ENCODE measurements at places on chromosomes 13 and 19.

DNA sequence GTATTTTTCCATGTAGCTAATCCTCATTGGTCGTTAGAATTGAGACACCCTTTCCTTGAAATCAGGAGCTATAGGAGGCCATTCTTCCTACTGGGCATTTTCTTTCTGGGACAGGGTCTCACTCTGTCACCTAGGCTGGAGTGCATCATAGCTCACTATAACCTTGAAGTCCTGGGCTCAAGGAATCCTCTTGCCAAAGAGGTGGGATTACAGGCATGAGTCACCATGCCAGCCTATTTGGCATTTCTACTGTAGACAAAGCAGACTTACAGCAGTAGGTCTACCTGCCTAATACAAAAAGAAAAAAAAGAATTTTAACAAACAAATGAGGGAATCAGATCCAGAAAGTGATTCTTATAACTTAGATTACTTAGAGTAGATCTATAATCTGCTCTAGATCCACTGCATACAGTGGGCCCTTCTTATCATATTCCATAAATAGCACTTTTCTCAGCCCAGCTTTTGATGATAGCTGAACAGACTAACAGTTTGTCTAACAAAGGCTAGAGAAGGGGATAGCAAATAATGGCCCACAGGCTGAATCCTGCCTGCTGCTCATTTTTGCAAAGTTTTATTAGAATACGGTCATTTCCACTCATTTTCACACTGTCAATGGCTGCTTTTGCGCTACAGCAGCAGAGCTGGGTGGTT, 36.7 kb upstream of the USPL1 start:
- DNase-seq = no peak

GRCh38 chr19:10093295-10094186, 7.4 kb downstream of the SHFL start:
- DNase-seq = peak; percentile 26

DNA sequence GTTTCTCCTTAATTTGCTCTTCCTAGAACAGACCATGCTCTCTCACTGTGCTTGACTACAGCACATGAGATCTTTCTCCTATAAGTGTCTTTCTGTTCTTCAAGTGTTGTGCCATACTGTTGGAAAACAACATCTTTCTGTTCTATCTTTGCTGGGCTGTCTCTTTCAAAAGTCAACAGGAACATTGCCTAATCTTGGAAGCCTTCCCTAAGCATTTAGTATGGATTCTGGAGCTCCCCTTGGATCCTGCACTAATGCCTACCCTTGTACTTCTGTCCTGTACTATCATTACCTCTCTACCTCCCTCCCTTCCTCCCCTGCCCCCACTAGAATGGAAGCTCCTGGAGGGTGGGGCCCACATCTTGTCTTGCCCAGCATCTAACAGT, 26.8 kb downstream of the STARD13 start:
- peak; percentile 53 for DNase-seq

DNA sequence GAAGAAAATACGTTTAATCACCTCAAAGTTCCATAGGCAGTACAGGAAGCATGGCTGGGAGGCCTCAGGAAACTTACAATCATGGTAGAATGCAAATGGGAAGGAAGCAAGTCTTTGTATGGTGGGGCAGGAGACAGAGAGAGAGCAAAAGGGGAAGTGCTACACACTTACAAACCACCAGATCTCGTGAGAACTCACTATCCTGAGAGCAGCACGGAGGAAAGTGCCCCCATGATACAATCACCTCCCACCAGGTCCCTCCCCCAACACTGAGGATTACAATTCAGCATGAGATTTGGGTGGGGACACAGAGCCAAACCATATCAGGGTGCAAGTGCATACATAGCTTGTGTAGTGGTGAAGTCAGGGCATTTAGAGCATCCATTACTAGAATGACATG, 92.3 kb upstream of the ANKRD10 start:
- DNase-seq = no peak

DNA sequence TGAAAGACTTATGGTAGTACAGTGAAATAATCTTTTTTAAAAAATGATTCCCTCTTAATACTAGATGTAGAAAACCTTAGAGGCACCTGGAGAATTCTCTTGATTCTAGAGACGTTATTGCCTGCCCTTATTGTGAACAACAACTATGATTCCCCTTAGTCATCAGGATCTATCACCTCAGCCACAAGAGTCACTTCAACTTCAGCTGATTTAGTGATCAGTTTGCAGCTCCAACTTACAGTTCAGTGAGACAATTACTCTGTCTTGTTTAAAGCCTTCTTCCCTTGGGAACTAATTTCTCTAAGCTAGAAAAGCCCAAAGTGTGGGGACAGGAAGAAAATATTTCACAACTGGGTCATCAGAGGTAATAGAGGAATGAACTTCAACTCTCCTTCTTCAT, 254.3 kb upstream of the SLITRK1 start:
- DNase-seq = no peak

DNA sequence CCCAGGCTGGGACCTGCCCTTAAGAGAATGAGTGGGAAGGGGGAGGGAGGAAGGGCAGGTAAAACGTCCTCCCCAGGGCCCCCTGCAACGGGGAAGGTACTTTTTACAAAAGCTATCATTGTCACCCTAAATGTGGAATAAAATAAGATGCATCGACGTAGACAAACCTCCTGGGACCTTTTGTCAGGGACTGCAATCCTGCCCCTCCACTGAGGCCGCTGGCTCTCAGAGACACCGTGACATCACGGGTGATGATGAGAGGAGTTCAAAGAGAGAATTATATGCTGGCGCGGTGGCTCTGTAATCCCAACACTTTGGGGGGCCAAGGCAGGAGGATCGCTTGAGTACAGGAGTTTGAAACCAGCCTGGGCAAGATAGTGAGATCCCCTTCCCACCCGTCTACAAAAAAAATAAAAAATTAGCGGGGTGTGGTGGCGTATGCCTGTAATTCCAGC, 1.8 kb upstream of the MYBPC2 start:
- DNase-seq = no peak

DNA sequence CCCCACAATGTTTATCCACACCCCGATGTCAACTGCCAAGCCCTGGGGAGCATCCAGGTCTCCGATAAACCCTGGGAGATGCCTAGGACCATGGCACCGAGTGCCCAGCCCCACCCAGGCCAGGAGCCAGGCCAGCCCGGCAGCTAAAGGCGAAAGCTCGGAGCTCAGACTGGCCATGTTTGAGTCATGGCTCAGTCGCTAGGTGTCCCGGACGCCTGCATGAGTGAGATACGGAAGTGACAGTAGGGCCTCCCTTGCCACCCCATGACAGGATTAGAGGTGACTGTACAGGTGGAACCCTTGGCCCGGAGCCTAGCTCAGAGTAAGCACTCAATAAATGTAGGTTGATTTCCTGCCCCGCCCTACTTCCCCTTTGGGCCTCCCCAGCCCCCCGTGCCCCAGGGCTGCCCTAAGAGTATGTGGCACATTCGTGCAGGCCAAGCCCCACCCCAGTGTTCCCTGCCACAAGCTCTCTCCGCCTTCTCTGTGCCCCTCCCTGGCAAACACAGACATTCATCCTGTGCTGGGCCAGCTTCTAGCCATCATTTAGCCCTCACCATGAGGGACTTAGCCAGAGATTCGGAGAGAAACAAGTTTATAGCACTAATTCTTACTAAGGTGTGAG, 5.8 kb upstream of the TPM4 start:
- DNase-seq = no peak

DNA sequence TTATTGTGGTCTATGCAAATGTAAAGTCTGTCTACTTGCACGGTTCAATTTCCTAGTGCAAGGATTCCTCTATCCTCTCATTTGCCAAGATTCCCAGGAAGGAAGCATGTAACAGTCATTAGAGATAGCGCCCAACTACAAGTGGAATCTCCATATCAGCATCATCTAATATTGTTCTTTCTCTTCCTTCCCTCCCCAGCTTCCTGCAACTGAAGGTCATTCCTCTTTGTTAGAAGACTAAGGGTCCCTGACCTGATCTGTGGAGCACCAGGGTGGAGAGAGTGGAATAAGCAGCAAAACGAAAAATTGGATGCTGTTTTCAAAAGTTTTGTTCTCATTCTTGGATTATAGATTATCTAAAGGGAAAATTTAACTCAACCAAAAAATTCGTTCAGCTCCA, 714.0 kb downstream of the DIAPH3 start:
- no peak for DNase-seq

DNA sequence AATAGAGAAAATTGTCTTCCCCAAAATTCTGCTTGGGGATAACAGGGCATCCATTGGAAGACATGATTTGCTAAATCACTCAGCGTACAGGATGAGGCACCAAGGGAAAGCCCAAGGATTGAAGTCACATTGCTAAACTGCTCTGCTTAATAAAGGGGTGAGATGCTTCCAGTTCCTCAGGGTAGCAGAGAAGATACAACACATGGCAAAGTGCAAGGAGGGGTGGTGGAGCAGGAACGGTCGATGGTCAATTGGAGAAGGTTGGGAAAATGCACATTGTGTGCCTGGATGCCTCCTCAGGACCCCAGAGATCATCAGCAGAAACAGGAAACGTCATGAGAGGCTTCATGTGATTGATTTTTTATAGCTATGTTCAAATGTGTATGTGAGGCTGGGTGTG, 116.3 kb upstream of the SOX1 start:
- no peak for DNase-seq

DNA sequence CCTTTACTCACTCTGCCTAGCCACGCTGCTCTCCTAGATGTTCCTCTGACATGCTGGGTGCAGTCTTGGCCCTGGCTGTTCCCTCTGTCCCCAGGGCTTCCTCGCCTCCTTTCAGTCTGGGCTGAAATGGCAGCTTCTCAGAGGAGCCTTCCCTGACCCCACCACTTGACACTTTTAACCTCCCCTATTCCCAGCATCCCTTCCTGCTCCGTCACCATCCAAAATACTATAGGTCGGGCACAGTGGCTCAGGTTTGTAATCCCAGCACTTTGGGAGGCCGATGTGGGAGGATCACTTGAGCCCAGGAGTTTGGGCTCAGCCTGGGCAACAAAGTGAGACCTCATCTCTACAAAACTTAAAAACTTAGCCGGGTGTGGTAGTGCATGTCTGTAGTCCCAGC, 2.6 kb downstream of the FAM187B start:
- DNase-seq = no peak

GRCh38 chr13:34411894-34412293, 530.2 kb upstream of the NBEA start:
- DNase-seq = no peak

DNA sequence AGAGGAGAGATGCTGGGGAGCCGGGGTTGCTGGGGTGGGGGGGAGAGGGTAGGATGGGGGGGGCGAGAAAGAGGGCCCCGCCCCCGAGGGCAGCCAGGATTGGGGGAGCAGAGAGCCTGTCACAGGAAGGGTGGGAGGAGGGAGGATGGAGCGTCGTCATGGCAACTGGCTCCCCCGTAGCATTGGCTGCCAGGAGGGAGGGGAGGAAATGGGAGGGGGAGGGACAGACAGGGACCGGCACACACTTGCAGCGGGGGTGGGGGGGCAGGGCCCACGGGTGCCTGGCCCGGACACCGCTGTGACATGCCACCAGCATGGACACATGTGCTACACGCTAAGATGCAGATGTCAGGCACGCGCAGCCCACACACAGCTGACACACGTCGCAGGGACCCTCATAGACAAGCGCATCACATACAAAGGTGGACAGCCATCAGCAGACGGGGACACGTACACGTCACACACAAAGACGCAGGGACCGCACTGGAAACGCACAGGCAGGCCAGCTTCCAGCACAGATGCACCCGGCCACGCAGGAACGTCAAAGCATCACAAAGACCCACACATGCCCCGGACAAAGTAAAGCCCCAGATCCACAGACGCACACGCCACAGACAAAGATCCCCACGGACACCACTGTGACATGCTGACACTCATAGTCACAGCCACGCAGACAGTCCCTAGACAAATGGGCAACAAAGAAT, at the start of gene LMTK3:
TSS of gene LMTK3 (minus strand) at position 36 of the 704 bp plus-strand sequence. CDS start 259 bp downstream, outside the sequence.
- DNase-seq = peak; percentile 38

- no peak for DNase-seq
Observed at GRCh38 chr19:10112037-10112761, 706 bp downstream of the P2RY11 start.

GRCh38 chr19:6639439-6639838, 30.5 kb downstream of the TNFSF14 start:
- DNase-seq = no peak

DNA sequence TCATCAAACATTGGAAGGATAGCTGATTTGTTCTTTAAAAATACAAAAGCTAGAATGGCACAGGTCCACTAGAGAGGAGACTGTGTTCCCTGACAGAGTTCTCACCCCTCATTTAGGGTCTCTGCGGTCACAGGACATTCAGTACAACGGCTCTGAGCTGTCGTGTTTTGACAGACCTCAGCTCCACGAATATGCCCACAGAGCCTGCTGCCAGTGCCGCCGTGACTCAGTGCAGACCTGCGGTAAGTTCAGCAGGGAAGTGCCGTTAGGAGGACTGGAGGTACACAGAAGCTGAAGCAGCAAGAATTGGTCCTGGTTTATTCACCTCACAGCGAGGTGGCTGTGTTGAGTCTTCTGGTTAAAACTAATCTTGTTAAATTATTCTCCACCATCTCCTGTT, 90.0 kb downstream of the TNFRSF19 start:
- no peak for DNase-seq

DNA sequence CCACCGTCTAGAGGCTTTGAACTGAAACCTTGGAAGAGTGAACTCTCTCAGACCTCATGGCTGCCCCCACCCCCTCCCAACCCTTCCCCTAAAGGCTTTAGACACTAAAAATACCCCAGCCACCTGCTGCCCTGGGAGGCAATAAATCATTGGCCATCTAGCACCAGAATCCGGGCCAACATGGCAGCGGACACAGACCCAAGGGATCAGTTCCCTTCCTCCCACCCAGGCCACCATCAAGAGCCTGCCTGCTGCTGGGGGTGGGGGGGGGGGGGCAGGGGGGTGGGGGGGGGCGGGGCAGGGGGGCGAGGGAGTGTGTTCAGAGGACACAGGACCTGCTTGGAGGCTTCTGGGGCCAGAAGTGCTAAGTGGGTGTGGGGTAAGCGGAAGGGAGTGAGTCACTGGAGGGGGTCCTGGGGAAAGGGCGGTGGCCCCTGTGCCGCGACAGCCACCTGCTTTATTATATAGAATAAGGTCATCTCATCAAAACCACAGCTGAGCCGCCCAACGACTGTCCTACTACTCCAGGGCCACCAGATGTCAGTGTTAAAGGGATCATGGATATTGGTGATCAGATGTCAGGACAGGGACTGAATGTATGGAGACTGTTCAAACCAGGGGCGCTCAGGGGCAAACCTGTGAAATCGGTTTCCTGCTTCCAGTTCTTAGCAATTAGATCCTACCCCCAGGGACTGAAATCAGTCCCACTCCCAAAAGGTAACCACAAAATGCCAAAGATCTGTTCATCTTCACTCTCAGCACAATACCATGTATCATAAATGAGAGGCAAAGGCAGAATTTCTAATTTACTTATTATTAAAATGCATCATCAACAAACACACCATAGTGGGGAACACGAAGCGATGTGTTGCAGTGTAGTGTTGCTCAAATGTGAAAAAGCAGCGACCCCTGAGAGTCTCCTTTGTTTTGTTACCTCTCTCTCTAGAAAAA, 24.3 kb downstream of the ARL11 start:
- DNase-seq = peak; percentile 30

- DNase-seq = peak; percentile 86
Observed at GRCh38 chr19:5403968-5404640, 51.1 kb upstream of the ZNRF4 start.

DNA sequence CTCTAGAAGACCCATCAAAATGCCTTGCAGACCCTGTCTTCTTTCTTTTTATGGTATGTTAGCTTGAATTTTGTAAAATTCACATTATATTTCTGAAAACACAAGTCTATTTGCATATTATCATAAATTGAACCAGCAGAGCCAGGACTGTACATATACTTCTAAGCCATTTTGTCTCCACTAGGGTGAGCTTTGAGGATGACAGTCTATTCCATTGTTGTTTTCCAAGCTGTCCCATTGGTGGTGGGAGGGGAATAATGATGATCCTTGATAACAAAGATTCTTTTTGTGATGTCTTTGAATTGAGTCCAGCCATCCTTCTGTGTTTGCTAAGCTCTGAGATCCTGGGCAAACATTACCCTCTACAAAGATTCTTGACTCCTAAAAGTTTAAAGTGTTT, 359.3 kb upstream of the PCDH20 start:
- DNase-seq = no peak

All from cardiac fibroblast (primary cell).